ENCODE measurements at places on chromosomes 13 and 19.

DNA sequence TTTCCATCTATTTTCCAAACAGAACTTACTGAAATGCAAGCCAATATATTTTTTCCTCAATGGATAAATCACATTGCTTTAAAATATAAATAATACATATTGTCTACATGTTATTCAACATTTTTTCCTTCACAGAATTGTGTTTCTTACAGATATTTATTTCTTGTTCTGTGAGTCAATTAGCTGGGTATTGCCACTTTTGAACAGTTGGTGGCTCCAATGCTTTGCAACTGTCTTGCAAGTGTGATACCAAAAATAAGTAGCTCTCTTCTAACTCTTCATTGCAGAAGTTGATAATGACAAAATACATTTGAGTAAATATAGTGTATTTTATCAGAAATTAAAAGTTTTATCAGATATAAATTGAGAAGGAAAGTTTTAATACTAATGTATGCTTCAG, 17.1 kb upstream of the GPC5 start:
- DNase-seq: no peak

DNA sequence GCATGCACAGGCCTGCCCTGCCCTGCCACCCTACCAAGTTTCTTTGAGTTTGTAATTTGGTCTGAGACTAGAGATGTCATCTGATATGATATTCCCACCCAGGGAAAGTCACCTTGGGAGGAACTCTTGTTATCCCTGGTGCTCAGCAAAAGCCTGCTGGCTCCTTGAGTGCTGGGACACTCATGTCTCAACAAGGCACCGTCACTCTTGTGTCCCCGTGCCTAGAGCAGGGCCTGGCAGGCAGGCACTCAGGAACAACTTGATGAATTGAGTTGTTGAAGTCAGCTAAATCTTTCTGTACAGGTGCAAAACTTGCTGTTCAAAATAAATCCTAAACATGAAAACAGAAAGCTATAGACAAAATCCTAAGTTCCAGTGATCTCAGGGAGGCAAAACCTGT, 345.4 kb downstream of the KCNRG start:
- no peak for DNase-seq

- no peak for DNase-seq
Observed at GRCh38 chr13:44318161-44318560, 55.5 kb upstream of the SERP2 start.

DNA sequence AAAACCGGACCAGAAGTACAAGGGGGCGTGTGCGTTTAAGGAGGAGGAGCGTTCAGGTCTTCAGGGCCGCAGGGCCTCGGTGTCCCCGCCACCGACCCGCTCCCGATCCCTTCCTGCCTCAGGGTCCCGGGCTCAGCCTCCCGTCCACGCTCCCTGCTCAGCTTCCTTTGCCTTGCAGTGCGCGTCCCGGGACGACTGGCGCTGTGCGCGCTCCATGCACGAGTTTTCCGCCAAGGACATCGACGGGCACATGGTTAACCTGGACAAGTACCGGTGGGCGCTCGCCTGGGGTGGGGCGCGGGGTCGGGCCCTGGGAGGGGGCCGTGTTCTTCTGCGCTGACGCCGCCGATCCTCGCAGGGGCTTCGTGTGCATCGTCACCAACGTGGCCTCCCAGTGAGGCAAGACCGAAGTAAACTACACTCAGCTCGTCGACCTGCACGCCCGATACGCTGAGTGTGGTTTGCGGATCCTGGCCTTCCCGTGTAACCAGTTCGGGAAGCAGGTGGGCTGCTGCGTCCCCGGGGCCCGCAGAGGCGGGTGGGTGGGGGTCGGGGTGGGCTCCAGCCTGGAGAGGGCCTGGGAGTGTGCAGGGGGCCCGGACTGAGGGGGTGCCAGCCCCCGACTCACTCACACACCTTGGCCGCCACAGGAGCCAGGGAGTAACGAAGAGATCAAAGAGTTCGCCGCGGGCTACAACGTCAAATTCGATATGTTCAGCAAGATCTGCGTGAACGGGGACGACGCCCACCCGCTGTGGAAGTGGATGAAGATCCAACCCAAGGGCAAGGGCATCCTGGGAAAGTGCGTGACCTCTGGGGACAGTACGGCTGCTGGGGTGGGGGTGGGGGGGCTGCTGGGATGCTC, 1.4 kb downstream of the GPX4 start:
- no peak for DNase-seq

- DNase-seq: no peak
Observed at GRCh38 chr13:46761866-46762265, 35.1 kb downstream of the ESD start.

DNA sequence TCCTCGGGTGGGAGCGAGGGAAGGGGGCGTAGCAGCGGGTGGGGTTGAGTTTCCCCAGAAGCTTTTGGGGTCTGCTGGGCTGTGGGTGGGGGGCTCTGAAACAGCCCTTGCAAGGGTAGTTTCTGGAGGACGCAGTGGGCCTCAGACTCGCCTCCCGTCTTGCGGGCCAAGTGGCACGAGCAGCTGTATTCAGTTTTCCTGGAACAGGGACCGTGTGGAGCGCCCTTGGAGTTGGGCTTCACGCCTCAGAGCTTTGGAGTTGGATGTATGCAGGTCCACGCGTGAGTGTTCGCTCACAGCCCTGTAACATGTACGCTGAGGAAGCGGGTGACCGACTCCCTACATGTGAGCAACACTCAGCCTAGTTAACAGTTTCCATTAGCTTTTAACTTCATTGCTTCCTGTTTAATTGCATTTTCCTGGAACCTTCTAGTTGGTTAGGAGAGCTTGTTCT, 603 bp downstream of the TM9SF2 start:
- DNase-seq: no peak

- DNase-seq: no peak
Observed at GRCh38 chr13:25085125-25085742, 10.7 kb upstream of the PABPC3 start.

GRCh38 chr19:16143399-16144215, at the start of gene HSH2D:
HSH2D (plus strand) TSS chr19:16143685; CDS start chr19:16148751, 5,066 bp downstream.
- DNase-seq: peak; percentile 84

DNA sequence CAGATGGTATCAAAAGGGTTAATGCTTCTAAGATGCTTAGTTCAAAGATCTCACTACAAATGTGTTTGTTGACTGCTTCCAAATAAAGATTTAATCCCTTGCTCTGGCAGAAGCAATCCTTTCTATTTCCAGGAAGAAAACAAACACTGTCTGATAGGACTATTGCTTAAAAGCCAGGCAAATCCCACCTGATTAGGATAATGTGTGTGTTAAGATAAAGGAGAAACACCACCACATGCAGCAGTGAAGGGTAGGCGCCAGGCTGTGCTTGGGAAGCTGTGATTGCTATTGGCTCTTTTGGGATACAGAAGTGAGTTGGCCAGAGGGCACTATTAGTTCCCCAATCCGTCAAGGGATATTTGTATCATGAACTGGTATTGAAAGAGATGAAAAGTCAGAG, 62.8 kb upstream of the LRCH1 start:
- no peak for DNase-seq

DNA sequence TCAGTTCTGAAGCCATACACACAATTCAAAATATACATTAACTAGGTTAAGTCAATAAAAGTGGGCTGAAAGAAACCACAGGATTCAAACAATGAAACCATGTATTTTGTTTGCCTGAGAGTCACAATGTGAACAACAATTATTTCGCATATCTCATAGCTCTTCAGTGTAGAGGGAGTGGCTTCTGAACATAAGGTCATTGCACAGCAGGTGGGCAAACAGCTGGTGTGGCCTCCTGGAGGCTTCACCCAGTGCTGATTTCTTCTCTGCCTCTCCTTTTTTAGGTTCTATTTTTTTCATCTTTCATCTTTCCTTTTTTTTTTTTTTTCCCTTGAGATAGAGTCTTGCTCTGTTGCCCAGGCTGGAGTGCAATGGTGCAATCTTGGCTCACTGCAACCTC, 40.4 kb upstream of the ZNF254 start:
- no peak for DNase-seq

- no peak for DNase-seq
Observed at GRCh38 chr19:16541526-16542044, 652 bp downstream of the CHERP start.

DNA sequence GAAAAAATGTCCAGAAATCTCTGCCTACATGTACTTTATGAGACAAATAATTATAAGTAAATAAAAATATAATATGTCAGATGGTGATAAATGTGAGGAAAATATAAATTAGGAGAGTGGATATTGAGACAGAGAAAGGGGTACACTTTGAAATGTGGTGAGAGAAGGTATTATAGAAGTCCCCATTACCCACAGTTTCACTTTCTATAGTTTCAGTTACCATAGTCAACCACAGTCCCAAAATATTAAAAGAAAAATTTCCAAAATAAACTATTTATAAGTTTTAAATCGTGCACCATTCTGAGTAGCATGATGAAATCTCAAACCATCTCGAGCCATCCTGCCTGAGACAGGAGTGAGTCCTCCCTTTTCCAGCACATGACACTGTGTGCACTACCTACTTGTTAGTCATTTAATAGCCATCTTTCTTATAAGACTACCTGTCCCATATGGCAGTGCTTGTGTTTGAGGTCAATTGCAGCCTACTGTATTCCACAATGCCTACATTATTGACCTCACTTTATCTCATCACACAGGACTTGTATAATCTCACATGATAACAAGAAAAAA, 653.7 kb downstream of the DACH1 start:
- no peak for DNase-seq

GRCh38 chr13:51887468-51887867, 25.7 kb downstream of the CCDC70 start:
- no peak for DNase-seq

GRCh38 chr13:39415008-39415802, 187.8 kb downstream of the LHFPL6 start:
- no peak for DNase-seq

DNA sequence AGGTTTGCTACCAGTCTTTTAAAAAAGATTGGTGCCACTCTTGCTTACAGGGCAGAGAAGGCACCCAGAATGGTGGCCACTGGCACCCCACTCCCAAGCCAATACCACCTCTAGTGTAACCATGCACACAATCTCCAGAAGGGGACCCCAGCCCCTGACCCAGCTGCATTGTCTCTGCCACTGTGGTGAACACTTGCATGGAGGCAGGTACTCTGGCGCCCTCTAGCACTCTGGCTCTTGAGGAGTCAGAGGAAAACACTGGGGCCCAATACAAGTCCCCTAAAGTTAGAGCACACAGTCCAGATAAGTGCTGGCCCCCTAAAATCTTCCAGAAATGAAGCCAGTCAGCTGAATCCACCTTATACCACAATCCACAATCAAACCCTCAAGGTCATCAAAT, 6.0 kb downstream of the ERVV-1 start:
- no peak for DNase-seq

- no peak for DNase-seq
Observed at GRCh38 chr13:110885966-110886869, 28.7 kb downstream of the ANKRD10 start.

DNA sequence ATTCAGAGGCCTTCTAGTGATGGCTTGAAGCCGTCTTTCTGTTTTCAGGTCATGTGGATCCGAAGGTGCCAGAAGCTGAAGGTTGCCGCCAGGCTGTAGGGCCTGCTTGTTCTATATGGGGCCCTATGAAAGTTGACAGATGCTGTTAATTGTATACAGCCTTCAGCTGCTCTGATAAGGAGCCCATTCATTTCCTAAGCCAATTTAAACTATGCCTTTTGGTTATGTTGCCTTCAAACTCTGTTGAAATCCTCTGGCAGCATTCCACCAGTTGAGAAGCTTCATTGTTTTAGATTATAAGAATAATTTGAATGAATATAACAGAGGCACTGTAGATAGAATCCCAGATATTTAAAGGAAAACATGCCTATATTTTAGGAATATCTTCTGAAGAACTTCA, 34.4 kb downstream of the RAP2A start:
- no peak for DNase-seq

DNA sequence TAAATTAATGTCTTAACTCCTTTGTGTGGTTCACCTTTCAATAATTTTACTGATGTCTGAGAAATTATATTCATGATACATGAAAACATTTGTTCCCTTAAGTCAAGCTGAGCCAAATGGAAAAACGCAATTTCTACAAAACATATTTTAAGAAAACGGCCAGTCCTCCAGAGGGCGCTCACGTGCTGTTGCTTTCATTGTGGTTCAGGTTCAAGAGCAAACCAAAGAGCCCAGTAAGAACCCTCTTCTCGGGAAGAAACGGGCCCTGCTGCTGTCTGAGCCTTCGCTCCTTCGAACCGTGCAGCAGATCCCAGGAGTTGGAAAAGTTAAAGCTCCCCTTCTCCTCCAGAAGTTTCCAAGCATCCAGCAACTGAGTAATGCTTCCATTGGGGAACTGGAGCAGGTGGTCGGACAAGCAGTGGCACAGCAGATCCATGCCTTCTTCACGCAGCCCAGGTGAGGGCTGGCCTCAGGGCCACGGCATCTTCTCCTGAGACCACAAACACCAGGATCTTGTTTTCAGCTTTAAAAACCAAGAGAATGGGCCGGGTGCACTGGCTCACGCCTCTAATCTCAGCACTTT, 4.3 kb downstream of the FAAP24 start:
- peak; percentile 25 for DNase-seq

DNA sequence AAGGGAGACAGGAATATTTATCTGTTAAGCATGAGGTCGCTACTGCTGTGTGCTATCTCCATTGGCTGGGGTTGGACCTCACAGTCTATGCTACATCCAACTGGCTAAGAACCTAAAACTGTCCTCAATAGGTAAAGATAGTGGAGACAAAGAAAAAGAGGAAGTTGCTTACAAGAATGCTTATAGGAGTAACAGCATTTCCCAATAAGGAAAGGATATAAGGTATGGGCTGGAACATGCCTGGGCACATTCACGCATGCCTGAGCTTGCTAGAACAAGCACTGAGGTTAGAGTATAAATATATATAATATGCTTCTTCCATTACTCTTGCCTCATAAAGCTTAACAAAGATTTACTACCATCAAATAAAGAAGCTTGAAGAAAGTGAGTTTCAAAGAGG, 47.9 kb upstream of the CEACAM21 start:
- no peak for DNase-seq

GRCh38 chr13:114066956-114067355, 65.5 kb downstream of the RASA3 start:
- DNase-seq: no peak

DNA sequence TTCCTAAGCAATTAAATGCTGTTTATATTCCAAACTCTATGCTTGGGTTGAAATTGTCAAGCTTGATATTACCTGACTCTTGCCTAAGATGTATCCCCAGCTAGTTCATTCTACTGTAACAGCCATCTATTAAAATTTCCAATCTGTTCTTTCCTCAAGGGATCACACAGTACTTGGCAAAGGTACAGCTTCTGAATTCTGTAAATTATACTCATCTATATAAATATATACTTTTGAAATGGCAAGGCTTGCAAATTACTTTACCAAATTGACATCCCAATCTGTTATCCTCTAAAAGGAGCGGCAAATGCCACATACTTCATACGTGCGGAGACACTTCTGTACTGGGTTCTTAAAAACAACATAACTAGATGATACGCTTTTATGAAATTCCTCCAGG, 330.2 kb downstream of the DNAJC15 start:
- DNase-seq: no peak

GRCh38 chr19:12093777-12094176, 29.2 kb downstream of the ZNF844 start:
- DNase-seq: no peak

DNA sequence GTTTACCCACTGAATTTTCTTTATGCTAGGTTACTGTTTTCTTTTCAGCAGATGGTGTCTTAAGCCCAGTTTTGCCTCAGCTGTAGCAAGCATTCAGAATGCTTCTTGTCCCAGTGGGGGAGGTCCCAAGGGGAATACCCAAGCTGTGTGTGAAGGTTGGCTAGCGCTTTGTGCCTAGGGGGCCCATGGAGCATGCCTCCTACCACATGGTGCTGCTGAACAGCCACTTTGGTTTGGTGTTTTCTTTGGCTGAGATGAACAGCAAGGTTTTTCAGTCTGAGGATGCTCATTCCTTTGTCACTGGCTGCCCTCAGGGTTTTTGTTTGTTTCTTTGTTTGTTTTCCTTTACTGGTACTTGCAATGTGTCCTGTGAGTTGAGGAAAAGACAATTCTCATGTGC, 99.0 kb downstream of the PCDH20 start:
- DNase-seq: no peak

Data from memory B cell (primary cell).